ENCODE measurements at places on chromosomes 12 and 14. TPM values are rescaled to one million over a fixed set of nuclear protein-coding genes. Genes with fewer than 3 reads are reported as not detected.

Gene RASSF9
- total RNA-seq: 0.20 TPM

GRCh38 chr12:121805171-121806008 lies 1.6 kb downstream of the SETD1B start:
- peak; percentile 35 for DNase-seq

DNA sequence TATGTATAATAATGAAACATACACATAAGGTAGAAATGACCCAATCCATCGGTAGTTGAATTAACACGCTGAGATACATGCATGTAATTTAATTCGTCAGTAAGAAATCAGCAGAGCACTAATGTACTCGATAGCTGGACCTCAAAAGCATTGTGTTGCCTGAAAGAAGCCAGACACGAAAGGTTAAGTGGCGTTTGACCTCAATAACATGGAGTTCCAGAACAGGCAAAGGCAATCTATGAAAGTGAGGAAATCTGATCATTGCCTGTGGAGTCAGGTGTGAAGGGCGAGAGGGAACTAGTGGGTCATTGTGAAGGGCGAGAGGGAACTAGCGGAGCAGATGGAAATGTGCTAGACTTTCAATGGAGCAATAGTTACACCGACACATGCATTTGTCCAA lies 970.4 kb upstream of the TMEM132C start:
- no peak for DNase-seq

Gene KRT82
- total RNA-seq: not detected

Gene TSHR
- not detected for total RNA-seq

Gene PPFIA2
- not detected for total RNA-seq

GRCh38 chr12:4037747-4038312 lies 164.6 kb upstream of the PARP11 start:
- peak; percentile 54 for DNase-seq

GRCh38 chr12:80445083-80445793 lies 1.2 kb downstream of the PTPRQ start:
- no peak for DNase-seq

Gene MAPK1IP1L
- 81.8 TPM for total RNA-seq

Gene LRTM2
- total RNA-seq: not detected

DNA sequence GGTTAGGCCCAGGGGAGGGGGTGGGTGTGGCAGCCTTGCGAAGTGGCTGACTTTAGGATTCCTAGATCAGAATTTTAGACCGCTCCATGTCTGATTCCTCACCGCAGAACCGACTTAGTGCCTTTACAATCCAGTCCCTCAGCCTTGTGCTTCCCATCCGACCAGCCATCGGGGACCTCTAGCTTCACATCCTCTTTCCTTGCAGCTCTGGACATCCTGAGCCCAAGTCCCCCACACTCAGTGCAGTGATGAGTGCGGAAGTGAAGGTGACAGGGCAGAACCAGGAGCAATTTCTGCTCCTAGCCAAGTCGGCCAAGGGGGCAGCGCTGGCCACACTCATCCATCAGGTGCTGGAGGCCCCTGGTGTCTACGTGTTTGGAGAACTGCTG lies 557 bp downstream of the COPS7A start:
- DNase-seq: peak; percentile 61

DNA sequence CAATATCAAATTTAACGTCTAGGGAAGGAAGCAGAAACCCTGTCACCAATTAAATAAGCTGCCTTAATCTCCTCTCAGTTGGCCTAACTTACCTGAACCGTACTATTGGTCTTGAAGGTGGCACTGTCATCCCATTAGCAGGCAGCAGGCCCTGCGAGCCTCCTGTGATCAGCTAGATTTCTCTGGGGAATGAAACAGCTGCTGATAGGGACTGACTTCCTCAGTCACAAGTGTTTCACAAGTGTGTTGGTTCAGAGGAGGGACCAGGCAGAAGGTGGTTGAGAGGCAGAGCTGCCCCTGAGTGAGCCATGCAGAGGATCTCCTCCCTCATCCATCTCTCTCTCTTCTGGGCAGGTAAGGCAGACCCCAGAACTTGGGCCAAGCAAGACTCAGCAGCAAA lies 166.8 kb downstream of the DAD1 start:
- no peak for DNase-seq

DNA sequence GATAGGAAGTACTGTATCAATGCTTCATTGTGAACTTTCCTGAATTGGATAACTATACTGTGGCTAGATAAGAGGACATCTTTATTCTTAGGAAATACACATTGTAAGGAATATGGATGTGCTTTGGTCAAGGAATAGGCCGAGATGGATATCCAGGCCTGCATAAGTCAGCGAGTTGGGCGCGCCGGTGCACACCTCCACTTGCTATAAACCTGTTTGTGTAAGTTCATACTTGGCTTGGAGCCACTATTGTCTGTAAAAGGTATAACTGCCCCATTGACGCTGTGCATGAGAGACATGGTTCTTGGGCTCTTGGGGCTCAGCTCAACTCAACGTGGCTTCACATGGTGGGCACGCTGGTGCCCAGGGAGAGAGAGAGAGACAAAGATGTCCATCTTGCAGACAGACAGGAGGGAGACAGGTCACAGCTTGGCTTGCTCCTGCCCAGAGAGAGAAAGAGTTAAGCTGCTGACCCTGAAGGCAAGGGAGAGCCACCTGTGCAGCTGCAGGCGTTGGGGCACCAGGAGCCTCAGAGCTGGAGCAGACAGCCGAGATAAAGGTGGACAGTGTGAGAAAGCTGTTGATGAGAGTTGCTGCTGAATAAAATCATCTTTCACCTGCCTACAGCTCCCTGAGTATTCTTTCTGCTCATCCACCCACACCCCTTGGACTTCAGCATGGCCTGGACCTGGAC lies 34.1 kb upstream of the COCH start:
- DNase-seq: no peak

- no peak for DNase-seq
These were observed 66.5 kb downstream of the CACNA1C start for GRCh38 chr12:2119266-2119665.

Gene GLS2
- 14.2 TPM for total RNA-seq

Gene MMP17
- 3.6 TPM for total RNA-seq

Gene IL31
- total RNA-seq: not detected

Gene NKX2-1
- 1.5 TPM for total RNA-seq

Gene GLIPR1L1
- total RNA-seq: not detected
